ENCODE measurements at places on chromosomes 12 and 14.
A peak's percentile ranks its signal among the peaks of the same experiment; 100 is the strongest.

DNA sequence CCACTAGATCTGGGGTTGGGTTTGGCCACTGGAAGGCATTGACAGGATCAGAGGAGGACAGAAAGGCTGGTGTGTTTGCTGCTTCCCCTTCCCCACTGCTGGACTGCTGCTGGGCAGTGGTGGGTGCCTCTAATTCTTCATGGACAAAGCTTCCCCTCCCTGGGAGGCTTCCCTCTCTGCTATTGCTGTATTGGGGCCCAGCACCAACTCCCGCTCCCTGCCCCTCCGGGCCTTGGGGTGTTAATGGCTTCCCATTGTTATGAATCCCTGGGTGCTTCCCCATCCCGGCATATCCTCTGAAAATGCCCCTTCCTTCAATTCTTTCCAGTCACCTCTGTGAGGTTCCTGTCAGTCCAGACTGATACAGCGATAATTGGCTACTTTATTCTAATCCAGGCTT, 310.2 kb downstream of the GLT1D1 start:
- no peak for DNase-seq

GRCh38 chr12:96489392-96490056, at the start of gene CFAP54:
Gene CFAP54 (plus strand): TSS chr12:96489577. CDS start chr12:96489610, 33 bp downstream.
- DNase-seq: peak; percentile 85

GRCh38 chr14:95686935-95687334, 709 bp downstream of the TCL1B start:
- DNase-seq: no peak

GRCh38 chr12:40226705-40227104, 1.9 kb downstream of the LRRK2 start:
- DNase-seq: no peak

DNA sequence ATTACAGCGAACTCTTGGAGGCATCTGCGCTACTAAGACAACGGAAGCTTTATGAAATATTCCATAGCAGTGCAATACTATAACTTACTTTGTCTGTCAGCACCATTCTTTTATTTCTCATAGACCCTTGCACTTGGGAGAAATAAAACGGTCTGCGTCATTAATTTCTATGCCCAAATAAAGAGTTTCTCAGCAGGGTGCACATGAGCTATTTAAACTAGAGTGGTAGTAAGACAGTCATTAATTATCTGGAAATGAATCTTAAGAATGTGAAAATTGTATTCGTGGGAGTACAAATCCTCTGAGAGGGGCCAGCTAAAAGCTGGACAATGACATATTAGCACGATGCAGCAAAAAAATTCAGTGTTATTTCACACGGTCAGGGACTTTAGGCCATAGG, 903.4 kb upstream of the FOXG1 start:
- DNase-seq: no peak

DNA sequence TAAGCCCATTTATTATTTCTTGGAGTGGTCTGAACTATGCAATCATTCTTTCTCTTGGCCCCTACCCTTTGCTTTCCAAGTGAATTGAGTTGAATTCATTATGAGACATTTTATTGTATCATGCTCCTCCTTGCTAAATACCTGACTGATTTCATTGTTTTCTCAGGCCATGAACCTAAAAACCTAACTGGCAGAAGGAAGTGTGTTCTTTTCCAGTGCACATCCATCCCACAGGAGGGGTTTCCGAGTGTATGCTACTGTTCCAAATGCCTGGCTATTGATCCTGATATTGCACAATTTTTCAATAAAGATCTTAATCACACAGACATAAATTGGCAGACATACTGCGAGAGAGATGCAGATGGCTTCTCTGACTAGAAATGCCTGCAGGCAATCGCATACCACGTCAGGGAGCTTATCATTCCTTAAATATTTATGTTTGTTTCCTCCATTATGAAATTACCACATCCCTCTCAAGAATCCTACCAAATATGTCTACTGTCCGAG, 162.2 kb upstream of the EGLN3 start:
- DNase-seq: no peak

DNA sequence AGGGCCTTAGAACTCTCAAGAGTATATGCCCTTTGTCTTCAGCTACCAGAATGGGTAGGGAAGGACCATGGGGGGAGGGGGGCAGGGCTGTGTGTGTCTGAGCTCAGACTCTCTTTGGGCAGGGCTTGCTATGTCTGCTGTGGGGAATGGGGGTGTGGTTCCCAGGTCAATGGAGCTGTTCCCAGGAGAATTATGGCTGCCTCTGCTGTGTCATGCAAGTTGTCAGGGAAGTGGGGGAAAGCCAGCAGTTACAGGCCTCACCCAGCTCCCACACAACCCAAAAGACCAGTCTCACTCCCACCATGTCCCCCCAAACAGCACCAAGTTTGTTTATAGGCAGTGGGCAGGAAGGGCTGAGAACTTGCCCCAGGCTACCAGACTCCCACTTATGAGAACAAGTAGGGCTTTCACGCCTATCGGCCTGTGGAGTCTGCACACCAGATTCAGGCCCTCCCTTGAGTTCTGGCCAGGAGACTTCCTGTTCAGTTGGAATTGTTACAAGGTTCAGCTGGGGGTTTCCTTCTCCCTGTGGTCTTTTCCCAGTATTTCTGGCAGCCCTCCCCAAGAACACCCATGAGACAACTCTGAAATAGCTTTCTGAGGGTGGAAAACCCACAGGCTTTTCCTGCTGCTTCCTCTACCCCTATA, 6.1 kb upstream of the SERPINA11 start:
- no peak for DNase-seq

DNA sequence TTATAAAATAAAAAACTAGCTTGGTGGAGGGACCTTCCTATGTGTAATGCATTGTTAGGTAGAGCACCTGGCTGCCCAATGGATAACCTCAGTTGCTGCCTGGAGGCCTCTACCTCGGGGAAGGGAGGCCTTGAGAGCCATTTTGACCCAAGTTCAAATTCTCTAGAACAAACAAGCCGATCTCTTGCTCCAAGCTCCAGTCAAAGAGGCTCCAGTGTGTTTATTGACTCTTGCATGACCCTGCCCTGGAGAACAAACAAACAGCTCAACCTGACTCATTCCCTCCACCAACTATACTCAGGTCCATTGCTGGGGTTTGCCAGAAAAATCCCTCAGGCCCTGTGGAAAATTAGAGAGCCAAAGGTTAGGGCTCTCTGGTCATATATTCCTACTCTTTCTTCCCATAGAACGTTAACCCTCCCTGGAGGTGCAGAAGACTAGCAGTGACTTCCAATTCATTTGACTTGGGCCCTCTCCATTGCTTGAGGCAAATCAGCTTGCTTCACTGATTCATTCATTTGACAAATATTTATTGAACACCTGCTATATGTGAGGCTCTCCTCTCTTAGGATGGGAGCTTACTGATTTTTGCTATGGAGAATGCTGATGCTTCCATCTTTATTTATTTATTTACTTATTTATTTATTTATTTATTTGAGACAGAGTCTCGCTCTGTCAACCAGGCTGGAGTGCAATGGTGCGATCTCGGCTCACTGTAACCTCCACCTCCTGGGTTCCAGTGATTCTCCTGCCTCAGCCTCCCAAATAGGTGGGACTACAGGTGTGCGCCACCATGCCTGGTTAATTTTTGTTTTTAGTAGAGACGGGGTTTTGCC, 73.7 kb upstream of the CISTR start:
- DNase-seq: no peak

- no peak for DNase-seq
Measured at GRCh38 chr14:72605096-72605920, 288.6 kb downstream of the DPF3 start.

DNA sequence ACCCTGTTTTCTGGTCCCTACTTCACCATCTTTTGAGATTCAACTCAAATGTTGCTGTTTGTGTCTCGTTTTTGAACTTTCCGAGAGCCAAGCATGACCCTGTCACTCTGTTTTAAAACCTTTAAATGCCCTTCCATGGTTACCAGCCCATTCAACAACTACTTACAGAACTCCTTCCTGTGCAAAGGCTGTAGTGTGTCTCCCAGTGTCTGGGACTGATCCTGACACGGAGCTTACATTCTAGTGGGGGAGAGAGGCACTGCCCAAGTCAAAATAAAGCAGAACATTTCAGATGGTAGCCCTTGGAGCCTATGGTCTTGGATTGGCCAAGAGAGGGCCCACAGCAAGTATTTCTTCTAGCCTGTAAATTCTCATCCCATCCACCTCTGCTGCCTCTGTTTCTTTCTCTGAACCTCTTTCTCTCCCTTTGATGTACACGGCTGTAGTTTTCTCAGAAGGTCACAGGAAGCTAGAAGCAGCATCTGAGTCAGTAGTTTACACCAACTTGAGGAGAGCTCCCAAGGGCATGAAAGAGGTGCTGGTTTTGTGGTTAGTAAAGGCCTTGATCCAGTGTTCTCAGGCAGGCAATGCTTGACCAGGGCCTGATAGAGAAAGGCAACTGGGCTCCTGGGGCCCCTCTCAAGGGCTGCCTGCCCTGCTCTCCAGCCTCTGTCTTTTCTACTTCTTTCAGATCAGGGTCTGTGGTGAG, 42.3 kb upstream of the SLC24A4 start:
- DNase-seq: no peak

DNA sequence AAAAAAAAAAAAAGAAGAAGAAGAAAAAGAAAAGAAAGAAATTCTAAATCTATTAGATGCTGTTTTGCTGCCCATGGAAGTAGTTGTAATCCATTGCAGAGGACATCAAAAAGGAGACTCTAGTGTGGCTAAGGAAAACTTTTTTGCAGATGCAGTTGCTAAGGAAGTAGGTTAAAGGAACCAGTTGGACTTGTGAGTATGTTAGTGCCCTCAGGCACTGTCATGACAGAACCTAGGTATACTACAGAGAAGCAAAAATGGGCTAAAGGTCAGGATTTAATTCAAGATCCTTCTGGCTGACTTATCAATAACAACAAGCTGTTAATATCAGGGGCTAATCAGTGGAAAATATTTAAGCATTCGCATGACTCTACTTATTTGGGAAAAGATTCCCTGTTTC, 1571.6 kb upstream of the FLRT2 start:
- DNase-seq: no peak

DNA sequence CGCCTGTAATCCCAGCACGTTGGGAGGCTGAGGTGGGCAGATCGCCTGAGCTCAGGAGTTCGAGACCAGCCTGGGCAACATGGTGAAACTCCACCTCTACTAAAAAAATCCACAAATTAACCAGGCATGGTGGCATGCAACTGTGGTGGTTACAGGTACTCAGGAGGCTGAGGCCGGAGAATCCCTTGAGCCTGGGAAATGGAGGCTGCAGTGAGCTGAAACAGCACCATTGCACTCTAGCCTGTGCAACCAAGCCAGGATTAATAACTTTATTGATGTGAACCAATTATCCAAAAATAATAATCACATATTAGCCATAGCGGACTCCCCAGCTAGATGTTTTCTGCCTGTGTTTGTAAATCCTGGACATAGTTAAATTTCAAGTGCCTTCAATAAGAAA, 1.8 kb upstream of the NUDT4 start:
- no peak for DNase-seq

DNA sequence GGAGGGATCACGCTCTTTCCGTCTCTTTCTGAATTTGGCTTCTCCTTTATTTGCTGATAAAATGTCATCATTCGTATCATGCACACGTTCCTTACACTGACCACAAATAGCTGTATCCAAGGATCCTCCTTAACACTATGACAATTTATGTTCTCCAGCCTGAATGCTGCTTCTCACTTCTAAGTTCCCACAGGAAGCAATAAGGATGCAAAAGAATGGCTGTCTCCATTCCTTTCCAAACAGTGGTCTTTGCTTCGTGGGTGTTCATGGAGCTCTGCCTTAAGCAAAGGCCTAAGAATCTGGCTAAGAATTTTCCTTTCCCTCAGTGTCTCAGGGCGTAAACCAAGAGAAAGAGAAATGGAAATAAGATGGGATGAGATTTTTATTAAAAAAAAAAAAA, 200.2 kb downstream of the ITPR2 start:
- DNase-seq: no peak

GRCh38 chr12:79938843-79939242, 3.9 kb upstream of the PPP1R12A start:
- no peak for DNase-seq

- no peak for DNase-seq
Measured at GRCh38 chr12:94182986-94183707, 34.8 kb downstream of the PLXNC1 start.

DNA sequence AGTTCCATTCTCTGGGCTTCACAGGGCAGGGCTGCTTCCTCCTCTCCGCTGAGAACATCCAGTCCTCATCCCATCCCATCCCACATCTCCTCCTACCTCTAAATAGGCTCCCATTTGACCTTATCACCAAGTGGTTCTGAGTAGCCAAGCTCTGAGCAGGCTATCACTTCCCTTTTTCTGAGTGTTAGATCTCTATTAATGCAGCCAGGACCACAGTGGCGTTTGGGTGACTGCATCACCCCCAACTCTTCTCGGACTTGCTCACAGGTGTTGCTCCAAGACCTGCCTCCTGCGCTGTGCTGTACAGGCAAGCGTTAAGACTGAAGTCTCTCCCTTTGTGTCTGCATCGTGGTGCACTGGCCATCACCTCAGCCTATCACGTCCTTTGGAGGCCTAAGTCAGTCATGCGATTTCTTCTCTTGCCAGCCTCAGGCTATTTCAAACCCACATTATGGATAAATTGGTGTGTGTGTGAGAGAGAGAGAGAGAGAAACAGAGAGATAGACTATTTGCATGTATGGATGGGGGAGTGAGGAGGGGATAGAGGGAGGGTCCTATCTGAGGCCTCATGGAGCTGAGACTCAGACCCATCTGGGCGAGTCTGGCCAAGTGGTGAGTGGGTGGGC, 12.4 kb upstream of the HHIPL1 start:
- DNase-seq: no peak

- DNase-seq: no peak
Measured at GRCh38 chr12:84058136-84058535, 854.5 kb downstream of the SLC6A15 start.

DNA sequence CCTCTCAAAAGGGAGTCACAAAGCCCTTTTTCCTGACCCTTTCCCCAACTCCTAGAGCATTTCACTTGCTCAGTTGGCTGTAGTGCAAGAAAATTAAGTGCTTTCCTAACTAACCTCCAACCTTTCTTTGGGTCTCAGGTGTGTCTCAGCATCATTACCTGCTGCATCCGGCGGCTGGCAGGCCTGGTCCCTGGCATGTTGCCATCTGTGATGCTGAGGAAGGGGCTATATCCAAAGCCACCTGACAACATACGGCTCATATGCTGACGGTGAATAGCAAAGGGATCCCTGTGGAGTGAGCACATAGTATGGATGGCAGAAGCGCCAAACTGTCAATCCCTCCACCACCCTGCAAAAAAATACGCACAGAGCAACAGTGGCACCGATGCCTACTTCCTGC, 1.2 kb downstream of the MLF2 start:
- no peak for DNase-seq

GRCh38 chr12:106309671-106310505, 7.4 kb downstream of the TCP11L2 start:
- no peak for DNase-seq

DNA sequence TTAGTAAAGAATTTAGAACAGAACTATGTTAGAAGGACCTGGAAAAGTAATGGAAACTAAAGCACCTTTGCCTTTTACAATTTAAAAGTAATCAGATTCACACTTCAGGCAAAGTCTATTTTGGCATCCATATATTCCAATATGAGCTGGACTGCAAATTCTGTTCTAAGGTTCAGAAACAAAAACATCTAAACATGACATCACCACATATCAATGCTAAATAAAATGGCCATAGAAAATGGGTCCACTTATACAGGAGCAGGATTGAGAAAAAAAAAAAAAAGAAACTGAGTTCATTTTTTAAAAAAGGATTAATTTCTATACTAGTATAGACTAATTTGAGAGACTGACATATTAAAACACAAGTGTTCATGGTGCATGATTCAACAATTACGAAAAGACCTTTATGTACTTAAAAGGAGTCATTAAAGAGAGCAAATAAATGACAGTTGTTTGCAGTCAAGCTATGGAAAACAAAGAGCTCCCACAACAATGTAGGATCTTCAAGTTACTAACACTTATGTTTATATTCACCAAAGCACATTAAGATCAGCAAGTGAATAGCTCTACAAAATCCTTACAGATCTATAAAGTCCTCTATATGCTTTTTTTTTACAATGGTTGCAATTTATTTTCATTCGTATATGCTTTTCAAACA, 45.7 kb downstream of the DICER1 start:
- no peak for DNase-seq
